ENCODE measurements at places on chromosomes 5 and 9. TPM values are rescaled to one million over a fixed set of nuclear protein-coding genes. Genes with fewer than 3 reads are reported as not detected.

LCN10 gene
- 6.4 TPM for polyA plus RNA-seq

GCNT4 gene
- 0.54 TPM for polyA plus RNA-seq

CCNO gene
- 3.2 TPM for polyA plus RNA-seq

BAG1 gene
- 112 TPM for polyA plus RNA-seq

CCDC192 gene
- 0.47 TPM for polyA plus RNA-seq

INSYN2B gene
- polyA plus RNA-seq, result 0.10 TPM

CYSRT1 gene
- 2.7 TPM for polyA plus RNA-seq

AK8 gene
- 1.9 TPM for polyA plus RNA-seq

IGIP gene
- 5.4 TPM for polyA plus RNA-seq

BSPRY gene
- 12.7 TPM for polyA plus RNA-seq

CORO2A gene
- polyA plus RNA-seq, result 6.8 TPM

PCDHA6 gene
- 0.20 TPM for polyA plus RNA-seq

TICAM2 gene
- polyA plus RNA-seq, result 2.3 TPM

PCYOX1L gene
- polyA plus RNA-seq, result 4.8 TPM

FCN2 gene
- polyA plus RNA-seq, result 0.22 TPM

BOD1 gene
- 23.3 TPM for polyA plus RNA-seq

NOL8 gene
- 14.1 TPM for polyA plus RNA-seq

SPATA31D4 gene
- polyA plus RNA-seq, result not detected

NUDT12 gene
- 5.7 TPM for polyA plus RNA-seq

GBGT1 gene
- polyA plus RNA-seq, result 31.6 TPM

CAMLG gene
- polyA plus RNA-seq, result 48.2 TPM

IFNA2 gene
- polyA plus RNA-seq, result not detected

PRDM9 gene
- not detected for polyA plus RNA-seq

NOTCH1 gene
- 24.7 TPM for polyA plus RNA-seq

CDO1 gene
- 2.9 TPM for polyA plus RNA-seq

AHRR gene
- polyA plus RNA-seq, result 0.63 TPM

CRAT gene
- 18.6 TPM for polyA plus RNA-seq

SH3GL2 gene
- 0.93 TPM for polyA plus RNA-seq

PHF24 gene
- 0.14 TPM for polyA plus RNA-seq

SPINK6 gene
- not detected for polyA plus RNA-seq

IDNK gene
- 9.3 TPM for polyA plus RNA-seq

NIPAL4 gene
- 1.7 TPM for polyA plus RNA-seq

PCDHGA4 gene
- 0.48 TPM for polyA plus RNA-seq

SPINK13 gene
- not detected for polyA plus RNA-seq

SLCO6A1 gene
- polyA plus RNA-seq, result not detected

LCN12 gene
- polyA plus RNA-seq, result 2.4 TPM

MAMDC4 gene
- polyA plus RNA-seq, result 7.0 TPM

SPINK4 gene
- not detected for polyA plus RNA-seq

ALDOB gene
- 0.09 TPM for polyA plus RNA-seq

DRD1 gene
- 0.23 TPM for polyA plus RNA-seq

PPWD1 gene
- polyA plus RNA-seq, result 15.1 TPM

GPSM1 gene
- polyA plus RNA-seq, result 16.8 TPM

ANKDD1B gene
- polyA plus RNA-seq, result 3.8 TPM

CDC25C gene
- polyA plus RNA-seq, result 0.55 TPM

Data from lung (tissue), 17 donors.